ENCODE measurements at places on chromosomes 13 and 19.

DNA sequence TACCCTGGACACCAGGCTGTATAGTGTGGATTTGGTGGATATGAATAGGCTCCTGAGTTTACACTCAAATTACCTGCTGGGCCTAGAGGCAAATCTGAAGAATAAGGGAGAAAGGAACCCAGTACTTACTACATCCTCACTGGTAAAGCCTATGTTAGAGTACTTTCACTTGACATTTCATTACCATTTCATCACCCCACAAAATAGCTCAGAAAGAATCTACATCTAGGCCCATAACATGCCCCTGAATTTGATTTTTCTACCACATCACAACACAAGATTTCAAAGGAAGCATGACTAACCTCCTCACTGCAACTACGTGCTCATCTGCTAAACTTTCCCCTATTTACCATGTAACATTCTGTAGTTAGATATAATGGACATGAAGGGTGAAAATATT, 43.3 kb downstream of the VWA8 start:
- no peak for DNase-seq

- DNase-seq, result peak; percentile 42
These were observed 34.2 kb downstream of the TDRD3 start for GRCh38 chr13:60431108-60431700.

DNA sequence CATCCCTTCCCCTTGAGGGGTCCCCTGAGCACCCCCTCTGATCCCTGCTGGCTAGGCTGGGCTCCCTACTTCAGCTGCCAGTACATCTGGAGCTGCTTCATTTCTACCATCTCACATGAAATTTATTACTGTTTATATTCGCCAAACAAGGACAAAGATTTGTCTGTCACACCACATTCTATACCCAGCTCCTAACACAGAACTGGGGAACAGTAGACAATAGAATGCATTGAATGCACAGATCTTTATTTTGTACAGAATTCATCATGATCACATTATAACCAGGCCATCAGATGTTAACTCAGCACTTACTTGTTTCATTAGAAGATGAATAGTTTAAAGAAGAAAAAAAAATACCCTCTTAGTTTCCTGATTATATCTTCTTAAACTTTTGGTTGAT, 159.4 kb downstream of the KLF5 start:
- no peak for DNase-seq

- DNase-seq, result no peak
These were observed 16.4 kb downstream of the CCDC124 start for GRCh38 chr19:17948931-17949930.

DNA sequence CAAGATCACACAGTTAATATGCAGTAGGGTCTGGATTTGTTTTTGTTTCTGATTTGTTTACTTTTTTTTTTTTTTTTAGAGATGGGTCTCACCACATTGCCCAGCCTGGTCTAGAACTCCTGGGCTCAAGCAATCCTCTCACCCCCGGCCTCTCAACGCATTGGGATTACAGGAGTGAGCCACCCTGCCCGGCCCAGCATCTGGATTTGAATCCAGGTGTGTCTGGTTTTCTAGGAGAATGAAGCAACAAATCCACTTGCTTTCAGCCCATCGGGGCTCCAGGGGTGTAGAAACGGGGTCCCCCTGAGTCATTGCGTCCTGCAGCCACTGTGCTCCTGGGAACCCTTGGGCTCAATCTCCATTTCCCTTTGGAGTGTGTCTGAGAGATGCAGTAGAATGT, 6.6 kb downstream of the CACNG8 start:
- no peak for DNase-seq

DNA sequence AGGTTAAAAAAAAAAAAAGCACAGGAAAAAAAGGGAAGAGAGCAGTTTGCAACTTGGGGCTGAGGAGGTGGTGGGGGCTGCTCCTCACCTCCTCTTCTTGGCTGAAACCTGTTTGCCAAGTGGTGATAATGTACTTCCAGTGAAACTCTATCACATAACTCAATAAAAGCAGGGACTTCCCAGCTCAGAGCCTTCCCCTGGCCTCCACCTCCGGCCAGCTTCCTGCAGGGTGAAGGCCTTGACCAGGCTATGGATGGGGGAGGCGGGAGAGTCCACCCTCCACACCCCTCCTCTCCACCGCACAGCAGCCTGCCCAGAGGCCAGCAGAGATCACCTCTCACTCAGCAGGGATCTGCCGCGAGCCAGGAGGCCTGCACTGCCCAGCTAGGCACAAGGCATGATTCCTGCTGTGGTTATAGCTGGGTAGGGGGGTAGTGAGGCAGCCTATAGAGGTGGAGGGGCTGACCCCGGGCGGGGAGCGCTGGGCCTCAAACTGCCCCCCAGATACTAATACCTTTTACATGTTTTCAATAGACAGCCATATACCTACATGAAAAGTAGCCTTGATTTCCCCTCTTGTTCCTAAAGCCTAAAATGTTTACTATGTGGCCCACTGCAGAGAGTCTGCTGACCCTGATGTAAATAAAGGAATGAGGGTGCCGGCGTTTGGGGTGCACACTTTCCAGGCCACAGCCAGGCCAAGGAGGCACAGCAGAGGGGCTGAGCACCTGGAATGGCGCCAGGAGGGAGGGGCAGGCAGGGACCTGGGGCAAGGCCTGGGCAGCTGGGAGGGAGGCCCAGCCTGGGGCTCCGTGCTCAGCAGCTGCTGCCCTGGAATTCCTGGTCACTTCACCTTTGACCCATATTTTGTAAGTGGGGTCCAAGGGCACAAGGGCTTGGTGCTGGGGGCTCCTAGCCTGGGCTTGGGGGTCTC, 10.3 kb downstream of the ZNF787 start:
- no peak for DNase-seq

GRCh38 chr19:47152205-47152604, 21.6 kb downstream of the SAE1 start:
- DNase-seq, result no peak

DNA sequence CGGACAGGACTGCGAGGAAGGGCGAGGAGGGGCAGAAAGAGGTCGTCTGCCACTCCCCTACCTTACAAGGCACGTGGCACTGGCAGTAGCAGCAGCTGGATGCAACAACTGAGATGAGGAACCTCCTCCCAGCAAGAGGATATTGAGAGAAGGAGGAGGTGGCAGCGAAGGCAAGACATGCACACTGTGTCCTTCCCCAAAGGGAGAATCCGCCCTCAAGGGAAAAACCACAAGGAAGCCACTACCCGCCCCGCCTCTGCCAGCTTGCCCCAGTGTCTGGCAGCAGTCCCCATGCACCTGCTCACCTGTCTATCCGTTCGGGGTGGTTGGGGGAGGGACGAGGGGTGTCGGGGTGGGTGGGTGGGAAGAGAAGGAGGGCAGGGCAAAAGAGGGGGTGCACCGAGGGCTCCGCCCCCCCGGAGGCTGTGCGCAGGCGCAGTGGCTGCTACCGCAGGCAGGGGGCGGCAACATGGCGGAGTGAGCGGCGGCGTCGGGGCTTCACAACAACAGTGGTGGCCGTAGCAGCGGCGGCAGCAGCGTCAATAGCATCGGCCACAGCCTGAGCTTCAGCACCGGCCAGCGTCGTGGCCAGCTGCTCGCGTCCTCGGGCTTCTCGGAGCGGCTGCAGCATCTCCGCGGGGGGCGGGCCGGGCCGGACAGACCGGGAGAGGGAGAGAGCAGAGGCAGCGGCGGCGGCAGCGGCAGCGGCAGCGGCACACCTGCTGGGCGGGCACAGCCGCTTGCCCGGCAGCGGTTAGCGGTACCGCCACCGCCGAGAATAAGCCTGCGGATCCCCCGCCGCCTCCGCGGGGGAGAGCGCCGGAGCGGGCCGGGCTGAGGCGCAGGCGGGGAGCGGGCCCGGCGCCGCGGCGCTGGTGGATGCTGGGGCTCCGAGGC, at the start of gene NBEA:
TSS of gene NBEA (plus strand) at position 436 of the 897 bp plus-strand sequence. CDS start 551 bp downstream, outside the sequence.
- peak; percentile 72 for DNase-seq

DNA sequence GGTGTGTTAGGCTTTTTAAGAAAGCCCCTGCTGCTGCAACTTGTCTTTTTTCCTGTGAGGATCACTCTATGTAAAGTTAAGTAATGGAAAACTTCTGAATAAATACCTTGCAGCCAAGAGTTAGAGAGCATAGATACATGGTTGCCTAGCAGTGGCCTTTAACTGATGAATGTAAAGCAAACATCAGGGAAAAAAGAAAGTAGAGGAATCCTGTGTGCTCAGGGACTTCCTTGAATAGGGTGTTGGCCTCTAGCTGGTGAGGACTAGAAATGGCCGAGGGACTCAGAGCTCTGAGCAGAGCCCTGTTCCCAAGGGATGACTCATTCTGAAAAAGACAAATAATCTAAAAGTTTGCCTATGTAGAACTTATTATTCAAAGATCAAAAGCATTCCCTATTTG, 135.7 kb downstream of the MIPEP start:
- no peak for DNase-seq

DNA sequence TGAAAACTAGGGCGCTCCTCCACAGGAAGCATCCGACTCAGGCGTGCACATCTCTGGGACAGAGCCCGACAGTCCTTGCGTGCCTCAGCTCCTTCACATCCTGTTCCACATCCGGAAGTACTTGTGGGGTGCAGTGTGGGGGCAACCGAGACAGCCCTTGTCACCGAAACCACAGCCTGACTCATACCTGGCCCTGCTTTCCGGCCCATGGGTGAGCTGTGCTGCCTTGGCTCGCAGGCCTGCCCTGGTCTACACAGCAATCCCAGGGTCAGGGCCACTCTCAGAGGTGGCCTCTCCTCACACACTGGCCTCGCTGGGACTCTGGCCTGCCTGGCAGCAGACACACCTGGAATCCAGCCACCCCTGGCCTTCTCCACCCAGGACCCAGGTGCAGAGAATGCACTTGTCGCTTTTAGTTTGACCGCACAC, 100.4 kb downstream of the STK24 start:
- DNase-seq, result no peak

- no peak for DNase-seq
These were observed 12.6 kb upstream of the METTL21C start for GRCh38 chr13:102707467-102707866.

DNA sequence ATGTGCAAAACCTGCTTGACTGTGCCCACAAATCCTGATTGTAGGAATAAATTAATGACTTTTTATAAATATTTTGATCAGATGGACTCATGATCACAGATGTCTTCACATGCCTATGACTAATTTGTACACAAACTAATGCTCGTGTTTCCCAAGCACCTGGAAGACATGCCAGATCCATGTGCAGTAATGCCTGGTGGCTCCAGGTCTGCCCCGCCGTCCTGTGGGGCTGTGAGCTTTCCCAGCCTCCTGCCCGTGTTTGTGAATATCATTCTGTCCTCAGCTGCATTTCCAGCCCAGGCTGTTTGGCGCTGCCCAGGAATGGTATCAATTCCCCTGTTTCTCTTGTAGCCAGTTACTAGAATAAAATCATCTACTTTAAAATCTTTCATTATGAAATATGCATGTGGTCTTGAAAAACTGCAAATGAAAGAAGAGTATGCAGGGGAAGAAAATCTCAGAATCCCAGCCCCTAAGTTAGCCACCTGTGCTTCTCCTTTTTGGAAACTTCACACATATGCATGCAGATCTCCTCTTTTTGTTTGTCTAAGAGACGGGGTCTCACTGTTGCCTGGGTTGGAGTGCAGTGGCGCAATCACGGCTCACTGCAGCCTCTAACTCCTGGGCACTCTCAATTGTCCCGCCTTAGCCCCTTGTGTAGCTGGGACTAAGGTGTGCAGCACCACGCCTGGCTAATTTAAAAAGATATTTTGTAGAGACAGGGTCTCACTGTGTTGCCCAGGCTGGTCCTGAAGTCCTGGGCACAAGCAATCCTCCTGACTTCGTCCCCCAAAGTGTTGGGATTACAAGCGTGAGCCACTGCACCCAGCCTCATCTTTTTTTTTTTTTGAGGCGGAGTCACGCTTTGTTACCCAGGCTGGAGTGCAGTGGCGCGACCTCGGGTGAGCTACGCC, 6.2 kb downstream of the RPL28 start:
- no peak for DNase-seq

GRCh38 chr13:91166714-91167511, 180.6 kb upstream of the MIR17HG start:
- no peak for DNase-seq

GRCh38 chr19:23882493-23882892, 32.2 kb upstream of the ZNF726 start:
- no peak for DNase-seq

DNA sequence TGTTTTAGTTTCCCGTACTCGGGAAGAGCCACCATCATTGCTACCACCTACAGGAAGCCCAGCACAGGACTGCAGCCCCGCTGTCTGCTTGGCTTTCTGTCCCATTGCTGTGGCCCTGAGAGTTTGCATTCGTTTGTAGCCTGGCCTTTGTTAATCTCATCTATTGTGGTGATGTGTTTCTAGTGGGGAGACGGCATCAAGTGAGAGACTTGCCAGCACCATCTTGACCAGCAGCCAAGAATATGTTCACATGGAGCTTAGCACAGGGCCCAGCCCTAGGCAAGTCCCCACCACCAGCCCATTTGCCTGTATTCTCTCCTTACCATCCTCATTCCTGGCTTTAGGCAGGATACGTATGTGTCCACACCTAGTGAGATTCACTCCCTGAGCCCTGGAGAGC, 17.3 kb upstream of the OVOL3 start:
- DNase-seq, result no peak

DNA sequence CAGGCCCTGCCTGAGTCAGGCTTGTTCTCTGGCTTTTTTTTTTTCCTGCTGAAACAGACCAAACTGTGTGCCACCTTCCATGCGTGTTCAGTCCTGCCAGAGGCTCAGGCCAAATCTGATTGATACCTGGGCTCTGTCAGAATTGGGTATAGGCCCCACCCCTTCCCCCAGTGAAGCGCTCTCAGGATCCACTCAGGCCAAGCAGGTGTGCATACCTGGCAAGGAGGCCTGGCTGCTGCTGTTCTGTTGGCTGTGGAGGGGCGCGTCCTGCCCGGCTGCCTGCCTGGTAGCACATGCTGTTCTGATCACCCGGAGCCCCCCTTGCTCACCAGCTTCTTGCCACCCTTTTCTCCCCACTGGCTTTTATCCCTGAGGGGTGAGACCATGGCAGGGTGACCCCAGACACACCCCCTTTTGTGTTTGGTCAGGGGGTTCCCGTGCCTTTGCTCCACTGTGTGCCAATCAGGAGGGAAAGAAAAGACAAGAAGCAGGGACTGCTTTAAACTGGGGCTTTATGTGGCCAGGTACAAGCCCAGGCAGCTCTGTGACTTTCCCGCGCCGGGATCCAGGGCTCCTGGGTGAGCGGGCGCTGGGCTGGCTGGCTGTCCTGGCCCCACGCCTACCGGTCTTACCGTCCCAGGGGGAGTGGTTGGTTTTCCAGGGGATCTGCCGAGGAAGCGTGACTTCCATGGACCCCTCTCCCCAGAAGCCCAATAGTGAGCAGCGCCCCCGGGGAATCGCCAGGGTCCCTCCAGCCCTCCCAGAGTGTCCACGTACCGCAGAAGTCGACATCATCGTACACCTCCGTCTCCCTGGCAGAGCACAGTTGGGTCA, 12.7 kb downstream of the PRAM1 start:
- no peak for DNase-seq

DNA sequence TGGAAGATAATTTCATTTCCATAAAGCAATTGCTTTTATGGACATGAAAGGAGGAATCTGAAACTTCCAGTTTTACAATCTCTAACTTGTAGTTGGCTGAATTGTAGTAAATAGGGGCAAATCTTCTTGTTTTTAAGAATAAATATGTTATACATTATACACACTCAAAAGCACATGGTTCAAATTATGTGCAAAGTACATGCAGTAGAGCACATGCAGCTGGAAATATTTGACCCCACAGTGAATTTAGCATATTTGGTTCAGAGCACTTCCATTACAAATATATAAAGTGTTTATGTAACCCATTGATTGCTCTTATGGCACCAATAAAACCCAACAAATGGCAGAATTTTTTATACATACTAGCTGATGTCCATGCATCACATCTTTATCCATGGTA, 180.5 kb downstream of the IRS2 start:
- no peak for DNase-seq

- DNase-seq, result no peak
These were observed 61.8 kb upstream of the KCTD15 start for GRCh38 chr19:33734913-33735312.
